ENCODE measurements at places on chromosomes 3 and 15.

DNA sequence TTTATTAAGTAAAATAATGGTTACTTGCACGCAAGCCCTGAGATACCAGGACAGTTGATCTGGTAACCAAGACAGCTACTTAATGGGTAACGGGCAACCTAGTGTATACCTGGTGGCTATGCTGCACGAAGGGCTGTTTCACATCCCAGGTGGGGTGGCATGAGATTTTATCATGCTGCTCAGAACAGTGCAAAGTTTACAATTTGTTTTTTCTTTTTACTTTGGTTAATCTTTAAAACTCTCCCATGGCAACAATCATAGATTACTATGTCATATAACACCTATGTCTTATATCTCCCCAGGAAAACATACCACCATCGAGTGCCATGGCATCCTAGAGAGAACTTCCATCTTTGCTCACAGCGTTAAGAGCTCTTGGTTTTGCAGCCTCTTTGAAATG is 32.2 kb upstream of the SLC28A1 start:
- no peak for DNase-seq

GRCh38 chr15:98142572-98142971 is 182.1 kb downstream of the ARRDC4 start:
- DNase-seq = no peak

DNA sequence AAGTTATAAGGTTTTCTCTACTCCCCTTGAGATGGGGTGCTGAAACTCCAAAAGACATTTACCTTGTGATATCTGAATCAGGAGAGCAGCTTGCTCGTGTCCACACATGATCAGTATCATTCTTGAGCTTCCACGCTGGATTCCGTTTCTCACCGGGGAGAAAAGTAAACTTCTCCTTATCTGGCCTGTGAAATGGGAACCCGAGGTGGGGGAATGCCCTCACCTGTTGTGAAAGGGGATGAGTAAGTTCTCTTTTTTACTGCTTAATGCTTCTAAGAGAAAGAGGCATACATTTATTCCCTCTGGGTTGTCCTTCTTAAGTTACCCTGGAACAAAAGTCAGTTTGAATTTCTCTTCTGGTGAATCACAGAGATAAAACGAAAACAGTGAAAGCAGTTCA is 440.5 kb upstream of the ADAMTS9 start:
- DNase-seq = no peak

GRCh38 chr3:99170867-99171517 is 269.5 kb upstream of the DCBLD2 start:
- no peak for DNase-seq
